ENCODE measurements at places on chromosomes 5 and 9.

DNA sequence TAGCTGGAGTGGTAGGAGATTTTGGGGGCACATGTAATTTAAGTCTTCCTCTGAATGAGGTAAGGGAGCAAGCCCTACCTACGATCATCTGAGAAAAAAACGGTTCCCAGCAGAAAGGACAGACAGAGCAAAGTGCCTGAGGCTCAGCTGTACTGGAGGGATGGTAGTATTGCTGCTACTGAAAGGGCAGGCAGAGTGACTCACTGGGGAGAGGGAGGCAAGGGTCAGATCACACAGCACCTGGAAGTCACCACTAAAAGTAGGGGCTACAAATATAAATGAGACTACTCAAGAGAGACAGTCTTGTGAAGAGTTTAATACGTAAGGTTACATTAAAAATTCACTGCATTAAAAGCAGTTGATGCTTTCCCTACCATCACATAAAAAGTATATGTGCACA is 75.9 kb downstream of the NFIB start:
- DNase-seq = no peak

- DNase-seq = peak; percentile 78
These were observed 159.9 kb downstream of the FANCC start for GRCh38 chr9:95157481-95158151.

DNA sequence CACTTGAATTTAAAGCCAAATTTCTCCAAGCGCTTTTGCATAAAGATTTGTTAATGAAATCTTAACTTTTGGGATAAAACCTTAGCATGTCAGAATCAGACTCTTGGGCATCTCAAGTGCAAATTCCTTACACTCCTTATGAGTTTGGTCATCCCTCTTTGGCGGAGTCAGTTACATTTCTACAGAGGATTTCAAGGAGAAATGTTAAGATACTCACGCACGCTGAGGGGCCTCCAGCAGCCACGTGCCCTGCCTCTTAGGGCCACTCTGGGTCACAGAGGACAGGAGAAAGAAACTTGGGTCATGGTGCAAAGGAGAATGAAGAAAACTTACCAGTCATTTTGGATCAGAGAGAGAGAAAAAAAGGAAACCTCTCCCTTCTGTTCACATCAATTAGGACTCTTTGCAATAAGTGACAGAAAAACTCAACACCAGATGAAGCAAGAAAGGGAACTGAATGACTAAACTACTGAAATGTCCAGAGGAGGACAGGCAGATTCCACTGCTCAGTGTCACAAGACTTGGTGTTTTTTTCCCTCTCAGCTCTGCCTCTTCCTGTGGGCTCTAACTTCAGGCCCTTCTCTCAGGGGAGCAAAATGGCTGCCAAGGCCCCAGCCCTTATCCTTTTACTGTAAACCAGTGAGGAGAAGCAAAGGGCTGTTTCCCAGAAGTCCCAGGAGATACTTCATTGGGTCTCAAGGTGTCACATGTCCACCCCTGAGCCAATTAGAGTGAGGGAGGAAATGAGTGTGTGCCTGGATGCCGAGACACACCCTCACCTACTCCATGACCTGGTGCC is 63.3 kb upstream of the NFIL3 start:
- DNase-seq = no peak

- no peak for DNase-seq
These were observed 652.0 kb downstream of the MTRR start for GRCh38 chr5:8520917-8521316.

GRCh38 chr5:74441616-74442015 is 198.9 kb downstream of the ENC1 start:
- no peak for DNase-seq

DNA sequence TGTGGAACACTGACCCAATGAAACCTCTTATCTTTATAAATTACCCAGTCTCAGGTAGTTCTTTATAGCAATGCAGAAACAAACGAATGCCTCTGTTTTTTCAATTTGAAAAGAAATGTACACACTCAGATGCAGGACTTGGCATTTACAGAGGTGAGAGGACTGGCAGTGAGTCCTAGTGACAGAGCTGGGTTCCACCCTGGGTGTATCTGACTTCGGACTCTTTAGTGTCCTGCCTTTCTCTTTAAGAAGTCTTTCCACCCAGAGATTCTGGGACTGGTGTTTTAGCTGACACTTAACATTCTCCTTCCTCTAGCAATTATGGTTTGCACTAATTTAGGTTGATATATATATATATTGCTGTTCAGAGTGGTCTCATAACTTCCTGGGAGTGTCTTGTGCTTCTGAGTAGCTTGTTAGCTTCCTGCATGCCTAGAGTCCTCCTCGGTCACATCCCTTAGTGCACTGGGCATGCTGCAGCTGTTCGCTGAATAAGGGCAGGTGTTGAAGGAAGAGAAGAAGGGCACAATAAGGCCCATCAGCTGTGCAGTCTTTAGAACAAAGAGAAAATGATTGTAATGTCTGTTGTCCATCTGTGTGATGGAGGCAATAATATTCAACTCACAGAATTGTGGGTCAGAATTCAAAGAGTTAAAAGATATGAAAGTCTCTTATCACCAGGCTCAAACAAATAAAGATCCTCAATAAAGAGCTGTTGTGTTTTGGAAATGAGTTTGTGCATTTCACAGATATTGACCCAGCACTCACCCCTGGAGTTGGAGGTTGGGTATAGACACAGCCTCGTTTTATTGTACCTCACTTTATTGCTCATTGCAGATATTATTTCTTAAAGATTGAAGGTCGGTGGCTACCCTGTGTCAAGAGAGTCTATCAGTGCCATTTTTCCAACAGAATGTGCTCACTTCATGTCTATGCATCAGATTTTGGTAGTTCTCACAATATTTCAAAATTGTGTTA is 187.1 kb downstream of the TRIM32 start:
- no peak for DNase-seq

Data from uterus (tissue), 4 donors.